ENCODE measurements at places on chromosomes 6 and 20.
A peak's percentile ranks its signal among the peaks of the same experiment; 100 is the strongest.

- no peak for DNase-seq
These were observed 226.1 kb upstream of the GJE1 start for GRCh38 chr6:141906569-141907080.

- DNase-seq = peak; percentile 62
These were observed 185.8 kb upstream of the PRDM1 start for GRCh38 chr6:105900125-105900937.

GRCh38 chr6:151375833-151376232 lies 15.5 kb downstream of the ZBTB2 start:
- no peak for DNase-seq

DNA sequence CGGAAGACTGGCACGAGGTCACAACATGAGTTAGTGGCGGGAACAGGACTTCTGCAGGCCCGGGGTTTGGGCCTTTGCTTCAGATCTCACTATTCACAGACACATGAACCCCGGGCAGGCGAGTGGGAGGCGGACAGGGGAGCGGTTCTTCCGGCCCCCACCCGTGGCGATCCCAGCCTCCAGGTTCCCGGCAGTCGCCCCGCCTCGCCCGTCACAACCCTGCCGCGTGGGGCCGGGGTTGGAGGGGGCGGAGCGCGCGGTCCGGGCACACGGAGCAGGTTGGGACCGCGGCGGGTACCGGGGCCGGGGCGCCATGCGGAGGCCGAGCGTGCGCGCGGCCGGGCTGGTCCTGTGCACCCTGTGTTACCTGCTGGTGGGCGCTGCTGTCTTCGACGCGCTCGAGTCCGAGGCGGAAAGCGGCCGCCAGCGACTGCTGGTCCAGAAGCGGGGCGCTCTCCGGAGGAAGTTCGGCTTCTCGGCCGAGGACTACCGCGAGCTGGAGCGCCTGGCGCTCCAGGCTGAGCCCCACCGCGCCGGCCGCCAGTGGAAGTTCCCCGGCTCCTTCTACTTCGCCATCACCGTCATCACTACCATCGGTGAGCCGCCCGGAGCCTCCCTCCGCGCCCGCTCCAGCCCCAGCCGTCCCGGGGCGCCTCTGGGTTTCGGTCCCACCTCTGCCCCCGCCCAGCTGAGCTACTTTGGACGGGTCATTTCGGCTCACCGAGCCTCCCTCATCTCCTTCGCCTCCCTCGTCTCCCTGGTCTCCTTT lies at the start of gene KCNK15:
Gene KCNK15 (plus strand): TSS at position 268 of the 769 bp plus-strand sequence. CDS start 46 bp downstream, at position 314.
- no peak for DNase-seq

DNA sequence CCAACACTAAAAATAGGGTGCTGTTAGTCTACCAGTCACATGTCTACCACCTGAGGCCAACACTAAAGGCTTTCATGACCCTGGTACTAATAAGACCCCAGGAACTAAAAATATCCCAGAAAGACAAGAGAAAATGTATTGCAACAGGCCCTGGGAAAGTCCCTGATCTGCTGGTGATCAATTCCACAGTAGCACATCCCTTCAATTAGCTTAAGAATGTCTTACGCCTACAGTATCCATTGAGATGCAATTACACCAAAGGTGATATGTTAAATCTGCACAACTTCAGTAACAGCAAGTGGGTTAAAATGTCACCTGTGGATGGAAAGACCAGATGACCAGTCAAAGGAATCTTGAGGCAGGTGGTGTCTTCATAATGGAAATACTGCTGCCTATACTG lies 3.1 kb downstream of the SEMG1 start:
- DNase-seq = no peak

GRCh38 chr6:71393471-71393870 lies 104.9 kb downstream of the OGFRL1 start:
- DNase-seq = no peak

DNA sequence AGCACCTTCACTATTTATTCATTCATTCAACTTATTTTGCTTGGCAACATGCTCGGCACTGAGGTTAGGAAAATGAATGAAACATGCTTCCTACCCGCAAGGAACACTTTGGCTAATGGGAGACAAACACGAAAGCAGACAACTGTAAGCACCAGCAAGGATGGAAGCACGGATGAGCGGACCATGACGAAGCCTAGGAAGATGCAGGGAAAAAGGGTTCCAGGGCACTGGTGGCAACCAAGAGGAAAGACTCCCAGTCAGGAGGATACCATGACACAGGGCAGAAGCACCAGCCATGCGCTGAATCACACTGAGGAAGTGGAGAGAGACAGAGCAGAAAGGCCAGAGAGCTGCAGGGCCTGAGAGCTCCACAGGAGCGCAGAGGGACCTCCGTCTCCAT lies 9.8 kb downstream of the PDE10A start:
- no peak for DNase-seq

DNA sequence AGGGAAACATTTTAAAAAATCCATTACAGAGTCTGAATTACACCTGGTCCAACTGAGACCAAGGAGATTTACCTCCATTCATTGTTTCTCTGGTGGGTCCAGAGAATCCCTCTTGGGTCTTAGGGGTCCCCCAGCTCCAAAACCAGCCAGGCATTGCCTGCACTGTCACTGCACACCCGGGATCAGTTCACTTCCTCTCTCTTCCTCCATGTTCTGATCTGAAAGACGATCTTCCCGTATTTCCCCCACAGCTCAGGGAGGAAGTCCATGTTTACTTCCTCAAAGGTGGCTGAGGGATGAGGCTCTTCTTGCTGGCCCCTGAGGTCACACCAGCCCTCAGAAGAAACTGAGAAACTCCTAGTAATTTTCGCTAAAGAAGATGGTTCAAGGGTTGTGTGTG lies 159.7 kb downstream of the BMP7 start:
- DNase-seq = no peak
